Transverse colon (tissue), 4 donors: ENCODE measurements at places on chromosomes 2 and 18. TPM values are rescaled to one million over a fixed set of nuclear protein-coding genes. Genes with fewer than 3 reads are reported as not detected.

Gene CEBPZOS
- total RNA-seq: 39.0 TPM

Gene SMYD1
- 1.6 TPM for total RNA-seq

DNA sequence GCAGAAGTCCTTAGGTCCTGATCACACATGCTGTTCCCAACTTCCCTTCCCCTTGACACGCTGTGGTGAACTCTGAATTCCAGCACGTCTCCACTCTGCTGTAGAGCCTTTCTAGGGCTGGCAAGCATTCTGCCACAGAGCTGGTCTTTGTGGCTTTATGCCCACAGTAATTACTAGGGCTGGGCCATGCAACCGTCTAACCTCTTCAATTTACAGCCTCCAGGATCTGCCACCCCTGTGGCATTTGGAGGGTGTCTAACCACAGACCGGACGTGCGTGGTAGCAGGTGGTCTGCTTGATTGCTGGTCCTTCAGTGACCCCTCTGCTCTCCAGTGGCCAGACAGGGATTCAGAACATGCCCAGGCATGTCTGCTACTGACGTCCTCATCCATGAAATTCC lies 43.1 kb upstream of the TGFA start:
- DNase-seq: peak; percentile 43

DNA sequence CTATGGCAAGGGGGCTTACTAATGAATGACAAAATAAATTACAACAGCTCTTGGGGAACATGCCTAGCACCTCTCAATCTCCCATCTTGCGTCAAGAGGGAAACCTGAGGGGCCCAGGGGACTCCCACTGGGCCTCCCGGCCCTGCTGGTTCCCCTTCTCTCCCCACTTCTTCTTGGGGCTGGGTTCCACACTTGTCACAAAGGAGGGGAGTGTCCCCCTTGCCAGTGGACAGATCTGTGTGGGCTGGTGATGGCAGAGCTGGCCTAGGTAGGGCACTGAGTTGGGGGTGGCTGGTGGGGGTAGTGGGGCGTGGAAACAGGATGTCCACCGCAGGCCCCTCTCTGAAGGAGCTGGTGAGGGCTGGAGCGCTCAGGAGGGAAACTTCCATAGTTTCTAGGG lies 184.0 kb upstream of the HAAO start:
- no peak for DNase-seq

DNA sequence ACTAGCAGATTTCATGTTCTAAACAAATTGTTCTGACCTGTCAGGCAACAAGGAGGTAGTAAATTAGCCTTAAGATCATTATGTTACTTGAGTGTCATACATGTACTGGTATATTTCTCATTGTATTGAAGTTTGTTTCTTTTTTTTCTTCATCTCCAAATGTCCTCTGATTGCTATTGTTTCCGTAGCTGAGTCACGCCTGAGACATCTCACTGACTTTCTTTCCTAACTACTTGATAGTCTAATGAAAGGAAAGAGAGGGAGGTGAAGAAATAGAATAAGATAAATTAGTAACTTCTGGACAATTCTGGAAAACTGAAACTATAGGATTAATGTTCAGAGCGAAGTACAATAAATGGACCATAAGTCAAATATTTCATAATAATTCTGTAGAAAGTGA lies 1049.9 kb downstream of the TSN start:
- no peak for DNase-seq

DNA sequence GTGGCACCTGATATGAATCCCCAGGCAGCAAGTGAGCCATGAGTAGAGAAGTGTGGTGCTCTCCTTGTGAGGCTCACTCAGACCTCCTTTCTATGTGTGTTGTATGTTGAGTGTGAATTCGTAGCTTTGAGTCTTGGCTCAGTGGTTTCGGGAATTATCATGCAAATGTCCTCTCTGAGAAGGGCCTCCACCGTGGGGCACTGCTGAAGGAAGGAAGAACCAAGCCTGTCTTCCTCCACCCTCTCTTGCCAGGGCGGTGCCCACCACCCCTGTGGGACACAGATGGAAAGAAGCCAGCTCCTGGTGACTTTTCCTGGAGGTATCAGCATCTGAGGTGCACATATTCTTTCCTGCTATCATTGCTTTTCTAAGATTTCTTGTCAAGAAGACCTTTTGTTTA lies 156.1 kb downstream of the MYT1L start:
- no peak for DNase-seq

GRCh38 chr2:44351676-44352075 lies 9.6 kb downstream of the PREPL start:
- no peak for DNase-seq

GRCh38 chr2:51071191-51071590 lies 39.3 kb upstream of the NRXN1 start:
- no peak for DNase-seq

DNA sequence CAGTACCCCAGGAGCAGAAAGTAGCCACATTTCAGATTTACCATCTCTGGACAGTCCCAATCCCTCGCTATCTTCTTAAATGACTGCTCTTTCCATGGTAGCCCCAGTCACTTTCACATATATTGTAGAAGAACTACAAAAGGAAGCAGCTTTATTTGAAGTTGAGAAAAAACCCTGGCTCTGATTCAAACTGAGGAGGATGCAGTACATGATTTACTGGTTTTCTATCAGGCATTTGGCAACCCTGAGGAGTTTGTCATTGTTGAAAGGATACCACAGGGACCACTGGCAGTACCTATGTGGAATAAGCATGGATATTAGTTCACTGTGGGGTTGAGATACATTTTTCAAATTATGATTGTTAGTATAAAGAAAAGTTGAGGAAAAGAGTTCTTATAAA lies 640.9 kb upstream of the SETBP1 start:
- no peak for DNase-seq
